ENCODE measurements at places on chromosomes 7 and 10.

- no peak for DNase-seq
Measured at GRCh38 chr10:132714986-132715775, 70.8 kb downstream of the NKX6-2 start.

DNA sequence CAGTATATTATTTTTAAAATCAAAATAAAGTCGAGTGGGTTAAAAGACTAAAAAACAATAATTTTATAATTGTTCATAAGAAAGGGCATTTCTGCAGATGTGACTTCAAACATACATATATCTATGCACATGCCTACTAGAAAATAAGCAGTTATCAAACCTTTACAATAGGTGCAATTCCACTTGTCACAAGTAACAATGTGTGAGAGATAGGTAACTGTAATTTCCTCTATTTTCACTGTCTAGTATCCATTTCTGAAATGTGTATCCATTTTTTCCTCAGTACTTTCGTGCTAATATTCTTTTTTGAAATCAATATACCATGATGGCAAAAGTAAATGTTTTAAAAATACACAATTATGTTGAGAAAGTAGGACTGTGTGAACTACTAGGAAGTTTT is 96.9 kb upstream of the GNAI1 start:
- DNase-seq, result no peak

- no peak for DNase-seq
Measured at GRCh38 chr7:135326636-135327280, 93.1 kb downstream of the STRA8 start.

DNA sequence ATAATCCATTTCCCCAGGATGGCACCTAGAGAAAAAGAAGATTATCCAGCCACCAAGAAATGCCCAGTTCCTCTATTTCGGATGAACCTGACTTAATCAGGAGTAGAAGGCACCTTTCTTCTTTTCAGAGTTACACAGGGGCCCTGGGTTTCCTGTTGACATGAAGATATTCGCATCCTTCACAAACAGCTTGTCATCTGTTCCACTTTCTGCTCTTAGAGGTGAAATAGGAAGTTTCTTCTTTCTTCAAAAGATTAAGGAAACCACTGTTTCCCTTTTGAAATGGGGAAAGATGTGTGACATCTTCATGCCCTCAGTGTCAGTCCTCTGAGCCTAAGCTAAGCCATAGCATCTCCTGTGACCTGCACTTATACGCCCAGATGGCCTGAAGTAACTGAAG is 39.1 kb upstream of the RAB18 start:
- no peak for DNase-seq

DNA sequence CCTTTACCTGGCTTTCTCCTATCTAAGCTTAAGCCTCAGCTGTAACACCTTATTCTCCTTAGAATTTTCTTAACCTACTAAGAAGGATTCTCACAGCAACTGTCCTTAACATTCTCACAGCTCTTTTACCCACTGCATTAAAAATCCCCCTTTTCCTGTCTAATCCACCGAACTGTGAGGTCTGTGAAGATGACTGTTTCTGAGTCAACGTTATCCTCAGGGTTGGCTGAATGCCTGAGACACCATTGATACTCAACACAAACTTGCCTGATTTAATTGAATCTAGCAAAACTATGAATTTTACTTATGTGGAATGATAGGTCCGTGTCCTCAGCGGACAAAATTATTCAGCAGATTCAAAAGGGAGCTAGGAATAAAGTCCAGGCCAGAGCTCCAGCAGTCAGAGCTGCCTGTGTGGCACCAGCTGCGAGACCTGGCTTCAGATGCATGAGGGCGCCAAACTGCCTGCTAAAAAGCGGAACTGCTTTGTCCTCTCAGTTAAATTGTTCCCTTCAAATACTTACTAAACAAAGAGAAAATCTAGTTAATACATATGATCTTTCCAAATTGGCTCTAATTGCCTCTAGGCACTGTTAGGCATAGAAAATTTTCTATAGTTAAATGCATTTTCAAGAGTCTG is 33.4 kb upstream of the VWDE start:
- DNase-seq, result no peak

DNA sequence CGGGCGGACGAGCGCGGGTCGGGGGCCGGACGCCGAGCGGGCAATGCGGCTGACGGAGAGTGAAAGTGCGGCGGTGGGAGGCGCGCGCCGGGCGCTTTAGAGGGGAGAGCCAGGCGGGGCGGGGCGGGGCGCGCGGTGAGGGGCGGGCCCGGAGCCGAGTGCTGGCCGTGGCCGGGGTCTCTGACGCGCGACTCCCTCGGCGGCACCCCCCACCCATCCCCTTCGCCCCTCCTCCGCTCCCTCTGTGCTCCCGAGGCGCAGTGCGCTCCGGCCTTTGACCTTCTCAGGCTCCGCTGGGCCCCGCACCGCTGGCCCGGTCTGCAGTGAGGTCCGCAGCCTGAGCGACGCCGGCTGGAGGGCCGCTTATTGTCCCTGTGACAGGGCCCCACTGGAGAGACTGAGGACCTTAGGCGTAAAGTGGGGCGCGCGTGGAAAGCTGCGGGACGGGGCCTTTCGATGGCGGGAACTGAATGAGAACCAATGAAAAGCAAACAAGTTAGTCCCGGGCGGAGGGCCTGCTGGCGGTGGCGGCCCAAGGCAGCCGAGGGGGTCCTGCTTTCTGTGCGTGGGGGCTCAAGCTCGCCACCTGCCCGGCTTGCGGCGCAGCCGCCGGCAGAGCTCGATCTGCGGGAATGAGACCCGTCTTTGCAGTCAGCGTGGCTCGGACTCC is at the start of gene CXCL12:
Gene CXCL12, minus strand, starts transcription at position 72 of the 670 bp plus-strand sequence. CDS start 92 bp downstream, outside the sequence.
- no peak for DNase-seq

DNA sequence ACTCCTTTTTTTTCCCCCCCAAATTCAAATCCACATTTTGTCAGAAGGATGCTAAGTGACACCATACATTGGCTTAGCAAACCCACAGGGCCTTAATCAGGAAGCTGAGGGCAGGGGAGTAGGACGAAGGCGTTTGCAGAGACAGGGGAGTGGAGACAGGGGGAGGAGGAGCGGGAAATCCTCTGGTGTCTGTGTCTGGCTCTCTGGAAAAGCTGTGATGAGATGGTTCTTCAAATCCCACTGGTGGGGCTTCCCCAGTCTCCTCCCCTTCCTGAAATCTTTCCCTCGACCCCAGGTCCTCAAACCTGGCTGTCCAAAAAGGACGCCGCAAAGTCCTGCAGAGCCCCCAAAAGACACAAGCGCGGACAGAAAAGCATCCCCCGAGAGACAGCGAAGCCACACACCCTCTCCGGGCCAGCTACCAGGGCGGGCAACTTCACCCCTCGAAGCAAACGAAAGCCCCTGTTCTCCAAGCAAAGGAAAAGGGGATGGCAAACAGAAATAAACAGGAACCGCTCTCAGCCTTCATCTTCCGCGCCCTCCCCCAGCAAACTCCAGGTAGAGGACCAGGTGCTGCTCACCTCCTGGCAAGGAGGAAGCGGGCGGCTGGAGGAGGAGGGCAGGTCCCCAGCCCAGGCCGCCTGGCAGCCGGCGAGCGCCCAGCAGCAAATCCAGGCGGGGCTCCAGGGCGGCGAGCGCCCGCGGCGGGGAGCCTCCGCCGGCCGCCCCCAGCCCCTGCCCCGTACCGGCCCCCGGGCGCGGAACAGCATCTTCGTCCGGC is 520 bp downstream of the ELAPOR2 start:
- no peak for DNase-seq

GRCh38 chr10:117107238-117107637 is 30.8 kb downstream of the VAX1 start:
- no peak for DNase-seq

DNA sequence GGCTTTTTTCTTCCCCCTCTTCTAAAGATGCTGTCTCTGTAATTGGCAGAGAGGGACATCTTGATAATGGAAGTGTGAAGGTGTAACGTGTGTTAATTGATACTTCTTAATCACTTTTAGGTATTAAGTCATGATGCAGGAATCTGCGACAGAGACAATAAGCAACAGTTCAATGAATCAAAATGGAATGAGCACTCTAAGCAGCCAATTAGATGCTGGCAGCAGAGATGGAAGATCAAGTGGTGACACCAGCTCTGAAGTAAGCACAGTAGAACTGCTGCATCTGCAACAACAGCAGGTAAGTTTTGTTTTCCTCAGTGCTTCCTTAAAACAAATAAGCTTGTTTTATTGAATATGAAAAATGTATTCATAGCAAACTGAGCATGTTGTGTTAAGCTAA is 11.8 kb downstream of the FOXP2 start:
- DNase-seq, result no peak

GRCh38 chr7:134444198-134444960 is 14.5 kb downstream of the AKR1B1 start:
- DNase-seq, result no peak

- DNase-seq, result no peak
Measured at GRCh38 chr10:98878921-98879320, 356.7 kb downstream of the HPSE2 start.

DNA sequence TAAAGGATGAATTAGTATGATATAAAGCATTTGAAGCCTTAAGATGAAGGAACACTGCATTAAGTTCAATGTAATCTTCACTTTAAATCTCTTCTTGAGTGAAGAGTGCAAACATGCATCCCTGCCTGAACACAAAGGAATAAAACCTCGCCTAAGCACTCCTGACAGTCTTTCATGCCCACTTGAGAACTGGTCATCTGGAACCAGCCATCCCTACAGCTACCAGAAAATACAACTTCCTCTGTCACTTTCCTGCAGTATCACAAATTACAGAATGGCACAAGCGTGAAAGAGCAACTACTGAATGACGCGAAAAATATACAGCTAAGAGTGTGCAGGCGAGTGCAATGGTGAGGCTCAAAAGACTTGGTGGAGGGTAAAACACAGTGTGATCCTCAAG is 1079.9 kb downstream of the CNTNAP2 start:
- no peak for DNase-seq

DNA sequence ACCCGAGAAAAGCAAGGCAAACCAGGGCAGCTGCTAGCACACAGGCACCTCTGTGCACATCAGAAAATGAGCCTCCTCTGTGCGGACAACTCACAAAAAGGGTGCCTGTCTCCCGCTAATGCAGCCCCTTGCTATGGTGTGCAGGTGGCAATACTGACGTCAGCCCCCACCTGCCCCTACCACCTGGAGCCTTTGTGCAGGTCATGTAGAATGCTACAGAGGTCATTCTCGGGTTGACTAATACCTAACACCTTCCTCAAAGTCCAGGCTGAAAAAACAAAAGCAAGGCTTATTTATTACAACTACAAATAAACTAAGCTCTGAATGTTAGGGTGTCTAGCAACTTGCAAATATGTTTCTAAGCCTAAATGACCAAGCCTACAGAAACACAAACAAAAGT is 13.9 kb downstream of the PIP4K2A start:
- DNase-seq, result no peak

DNA sequence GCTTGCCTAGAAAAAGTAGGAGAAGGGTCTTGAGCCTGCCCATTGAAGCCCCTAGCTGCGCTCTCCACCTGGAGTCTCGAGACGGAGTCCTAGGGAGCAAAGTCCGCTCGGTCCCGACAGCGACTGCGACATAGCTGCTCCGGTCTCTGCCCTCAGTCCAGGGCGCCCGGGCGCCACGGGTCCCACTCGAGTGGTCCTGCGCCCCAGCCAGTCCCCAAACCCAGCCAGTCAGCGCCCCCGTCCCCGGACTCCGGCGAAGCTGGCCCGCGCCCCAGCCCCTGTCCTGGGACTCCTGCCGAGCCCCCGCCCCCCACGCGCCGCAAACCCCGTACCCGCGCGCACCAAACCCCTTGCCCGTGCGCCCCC is 490 bp downstream of the TNS3 start:
- DNase-seq, result no peak

DNA sequence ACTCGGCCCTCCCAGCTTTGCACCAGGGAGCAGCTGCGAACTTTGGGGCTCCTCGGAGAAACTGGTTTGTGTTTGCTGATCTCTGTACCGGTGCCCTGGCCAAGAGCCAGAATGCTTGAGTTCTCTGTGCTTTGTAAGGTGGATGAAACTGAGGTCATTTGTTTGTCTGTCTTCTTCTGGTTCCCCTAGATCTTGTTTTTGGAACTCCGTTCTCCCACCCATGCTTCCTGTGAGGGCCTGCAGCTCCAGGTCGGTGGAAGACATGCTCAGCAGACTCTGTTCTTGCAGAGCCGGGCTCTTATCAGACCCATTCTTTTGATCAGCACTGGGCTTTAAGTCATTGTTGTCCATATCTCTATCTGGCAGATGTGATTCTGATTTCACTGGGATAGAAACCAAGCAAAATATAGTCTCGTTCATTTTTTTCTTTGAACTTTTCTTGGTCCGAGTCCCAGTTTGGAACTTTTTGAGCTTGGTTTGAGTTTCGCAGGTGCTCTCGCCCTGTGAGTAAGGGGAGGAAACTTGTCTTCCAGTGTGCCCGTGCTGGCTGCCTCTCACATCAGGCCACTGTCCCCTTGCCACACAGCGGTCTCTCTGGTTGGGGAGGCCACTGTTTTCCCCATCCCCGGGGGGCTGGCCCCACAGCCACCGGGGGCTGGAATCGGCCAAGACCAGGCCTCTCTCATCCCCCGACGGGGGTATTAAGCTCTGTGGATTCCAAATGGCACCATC is 31.2 kb downstream of the JCAD start:
- DNase-seq, result no peak

- no peak for DNase-seq
Measured at GRCh38 chr10:91521439-91521838, 111.3 kb downstream of the HECTD2 start.

DNA sequence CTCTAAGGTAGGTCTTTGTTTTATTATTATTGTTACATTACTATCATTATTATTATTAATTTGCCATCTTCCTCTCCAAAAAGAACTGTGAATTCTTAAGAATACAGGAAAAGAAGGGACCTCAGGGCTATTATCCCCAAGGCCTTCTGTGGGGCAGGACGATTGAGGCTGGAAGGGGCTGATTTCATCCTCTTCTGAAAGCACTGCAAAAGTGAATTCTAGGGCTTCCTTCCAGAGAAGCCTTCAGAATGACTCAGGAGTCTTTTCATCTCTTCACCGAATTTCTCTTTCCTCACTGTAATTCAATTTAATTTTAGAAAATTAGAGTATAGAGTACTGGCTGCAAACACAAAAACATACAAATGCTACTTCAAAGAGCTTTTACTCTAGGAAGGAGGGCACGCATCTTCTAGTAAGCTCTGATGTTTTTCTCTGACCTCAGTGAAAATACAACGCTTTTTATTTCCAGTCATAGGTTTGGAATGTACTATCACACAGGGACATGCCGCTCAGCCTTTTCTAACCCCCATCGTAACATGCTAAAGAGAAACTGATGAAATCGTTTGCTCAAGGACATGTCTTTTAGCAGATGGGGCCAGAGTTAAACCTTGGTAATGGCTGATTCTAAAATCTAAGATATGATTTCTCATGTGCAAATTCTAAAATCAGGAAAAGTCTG is 280.2 kb upstream of the PITRM1 start:
- peak; percentile 78 for DNase-seq

- no peak for DNase-seq
Measured at GRCh38 chr7:20470082-20470481, 139.4 kb downstream of the ITGB8 start.

GRCh38 chr7:44515590-44516268 is 25.3 kb upstream of the NUDCD3 start:
- no peak for DNase-seq

All from BJ (cell line).